ELF-1 (cell line): ENCODE measurements at places on chromosomes 11 and 22.

- no peak for DNase-seq
Measured at GRCh38 chr11:43919852-43920597, 22.4 kb upstream of the C11orf96 start.

GRCh38 chr11:121389651-121390050, 62.5 kb upstream of the SORL1 start:
- DNase-seq = peak; percentile 59

GRCh38 chr11:106333678-106334077, 256.2 kb downstream of the AASDHPPT start:
- DNase-seq = no peak

- DNase-seq = peak; percentile 57
Measured at GRCh38 chr11:64742889-64743590, 902 bp downstream of the RASGRP2 start.

DNA sequence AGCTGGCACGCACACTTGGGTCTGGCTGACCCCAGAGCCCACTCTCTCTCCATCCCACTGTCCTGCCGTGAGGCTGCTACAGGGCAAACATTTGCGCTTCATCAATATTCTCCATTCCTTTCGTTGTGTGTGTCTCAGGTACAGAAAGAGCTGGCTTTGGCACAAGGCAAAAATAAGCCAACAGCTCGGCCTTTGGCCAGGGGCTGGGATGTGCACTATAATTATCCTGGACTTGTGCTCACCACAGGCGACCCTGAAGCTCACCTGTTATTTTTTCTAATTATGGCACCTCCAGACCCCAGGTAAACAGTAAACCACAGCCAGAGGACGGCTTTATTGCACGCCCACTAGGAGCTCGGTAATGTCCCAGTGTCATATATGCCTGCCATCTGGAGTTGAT, 10.9 kb downstream of the ZMAT5 start:
- no peak for DNase-seq

- DNase-seq = peak; percentile 81
Measured at GRCh38 chr11:58654079-58654907, 31.8 kb downstream of the CNTF start.

GRCh38 chr11:12882670-12883069, 126.4 kb upstream of the RASSF10 start:
- DNase-seq = no peak

DNA sequence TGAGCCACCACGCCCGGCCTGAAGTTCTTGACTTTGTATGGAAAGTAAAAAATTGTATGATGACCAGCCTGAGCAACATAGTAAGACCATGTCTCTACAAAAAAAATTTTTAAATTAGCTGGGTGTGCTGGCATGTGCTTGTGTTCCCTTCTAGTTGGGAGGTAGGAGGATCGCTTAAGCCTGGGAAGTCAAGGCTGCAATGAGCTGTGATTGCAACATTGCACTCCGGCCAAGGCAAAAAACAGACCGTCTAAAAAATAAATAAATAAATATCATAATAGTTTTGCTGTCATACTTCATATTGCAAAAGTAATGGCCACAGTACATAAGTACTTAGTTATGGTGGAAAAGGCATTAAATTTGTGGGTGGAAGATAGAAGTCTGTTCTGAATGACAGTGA, 3.4 kb downstream of the AGBL2 start:
- no peak for DNase-seq

- DNase-seq = no peak
Measured at GRCh38 chr22:20508815-20509271, 1.4 kb downstream of the MED15 start.

- no peak for DNase-seq
Measured at GRCh38 chr11:85517272-85517671, 109.9 kb downstream of the DLG2 start.

DNA sequence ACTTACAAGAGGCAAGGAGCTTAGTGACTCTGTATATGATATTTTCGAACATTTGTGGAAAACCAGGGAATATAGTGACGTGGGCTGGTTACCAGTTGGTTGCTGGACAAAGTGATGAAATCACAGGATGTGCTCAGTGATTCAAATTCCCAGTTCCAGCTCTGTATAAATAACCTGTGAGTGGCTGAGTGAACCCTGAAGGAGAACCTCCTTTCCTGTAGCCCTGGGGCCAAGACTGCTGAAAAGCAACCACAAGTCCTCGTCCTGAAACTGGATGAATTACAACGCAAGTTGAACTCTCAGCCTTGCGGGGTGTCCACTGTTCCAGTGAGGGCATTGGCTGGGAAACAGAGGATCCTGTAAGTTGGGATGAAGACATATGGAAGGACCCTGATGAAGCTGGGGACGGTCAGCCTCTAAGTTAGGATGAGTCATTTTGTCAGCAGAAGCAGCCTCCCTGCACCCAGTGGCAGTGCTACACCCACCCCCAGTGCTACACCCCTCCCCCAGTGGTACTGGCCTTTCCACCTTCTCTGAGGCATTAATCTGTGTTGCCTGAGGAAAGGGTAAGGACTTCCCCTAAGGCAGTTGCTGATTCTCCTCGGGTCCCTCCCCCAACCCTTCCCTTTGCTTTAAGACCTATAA, 22.0 kb upstream of the CD81 start:
- DNase-seq = no peak

DNA sequence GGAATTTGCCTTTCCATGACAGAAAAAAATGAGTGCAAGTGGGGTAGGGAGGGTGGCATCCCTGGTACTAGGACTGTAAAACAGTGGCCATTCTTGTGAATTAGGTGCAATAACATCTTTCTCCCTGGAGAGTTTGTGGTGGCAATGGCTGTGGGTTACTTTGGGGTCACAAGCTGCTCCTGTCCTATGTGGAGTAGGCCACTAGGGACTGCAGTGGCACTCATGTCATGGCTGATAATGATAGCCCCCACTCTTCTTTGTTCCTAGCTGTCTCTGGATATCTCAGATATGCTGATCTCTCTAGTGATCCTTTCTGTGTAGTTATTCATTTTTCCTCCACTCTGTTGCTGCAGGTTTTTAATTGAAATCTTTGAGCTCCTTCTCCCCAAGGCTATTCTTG, 270.5 kb upstream of the CHORDC1 start:
- no peak for DNase-seq

DNA sequence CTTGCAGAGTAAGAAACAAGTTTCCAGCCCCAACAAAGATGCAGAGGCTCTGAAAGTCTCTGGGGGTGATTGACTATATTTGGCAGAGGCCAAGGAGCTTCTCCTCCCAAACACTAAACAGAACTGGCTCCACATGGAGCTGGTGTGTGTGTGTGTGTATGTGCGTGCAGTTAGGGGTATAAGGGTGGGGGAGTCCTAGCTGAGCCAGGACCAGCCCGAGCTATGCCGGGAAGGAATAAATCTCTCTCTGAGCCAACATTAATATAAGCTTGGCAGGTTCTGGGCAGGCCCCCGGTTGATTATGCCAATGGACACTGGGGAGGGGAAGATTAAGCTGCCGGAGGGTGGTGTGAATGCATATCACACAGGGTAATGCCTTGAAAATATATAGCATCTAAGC, 324.2 kb downstream of the MIAT start:
- no peak for DNase-seq

DNA sequence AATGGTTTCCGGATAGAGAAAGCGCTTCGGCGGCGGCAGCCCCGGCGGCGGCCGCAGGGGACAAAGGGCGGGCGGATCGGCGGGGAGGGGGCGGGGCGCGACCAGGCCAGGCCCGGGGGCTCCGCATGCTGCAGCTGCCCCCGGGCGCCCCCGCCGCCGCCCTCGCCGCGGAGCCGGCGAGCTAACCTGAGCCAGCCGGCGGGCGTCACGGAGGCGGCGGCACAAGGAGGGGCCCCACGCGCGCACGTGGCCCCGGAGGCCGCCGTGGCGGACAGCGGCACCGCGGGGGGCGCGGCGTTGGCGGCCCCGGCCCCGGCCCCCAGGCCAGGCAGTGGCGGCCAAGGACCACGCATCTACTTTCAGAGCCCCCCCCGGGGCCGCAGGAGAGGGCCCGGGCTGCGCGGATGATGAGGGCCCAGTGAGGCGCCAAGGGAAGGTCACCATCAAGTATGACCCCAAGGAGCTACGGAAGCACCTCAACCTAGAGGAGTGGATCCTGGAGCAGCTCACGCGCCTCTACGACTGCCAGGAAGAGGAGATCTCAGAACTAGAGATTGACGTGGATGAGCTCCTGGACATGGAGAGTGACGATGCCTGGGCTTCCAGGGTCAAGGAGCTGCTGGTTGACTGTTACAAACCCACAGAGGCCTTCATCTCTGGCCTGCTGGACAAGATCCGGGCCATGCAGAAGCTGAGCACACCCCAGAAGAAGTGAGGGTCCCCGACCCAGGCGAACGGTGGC, 15.7 kb downstream of the PIK3IP1 start:
- no peak for DNase-seq

DNA sequence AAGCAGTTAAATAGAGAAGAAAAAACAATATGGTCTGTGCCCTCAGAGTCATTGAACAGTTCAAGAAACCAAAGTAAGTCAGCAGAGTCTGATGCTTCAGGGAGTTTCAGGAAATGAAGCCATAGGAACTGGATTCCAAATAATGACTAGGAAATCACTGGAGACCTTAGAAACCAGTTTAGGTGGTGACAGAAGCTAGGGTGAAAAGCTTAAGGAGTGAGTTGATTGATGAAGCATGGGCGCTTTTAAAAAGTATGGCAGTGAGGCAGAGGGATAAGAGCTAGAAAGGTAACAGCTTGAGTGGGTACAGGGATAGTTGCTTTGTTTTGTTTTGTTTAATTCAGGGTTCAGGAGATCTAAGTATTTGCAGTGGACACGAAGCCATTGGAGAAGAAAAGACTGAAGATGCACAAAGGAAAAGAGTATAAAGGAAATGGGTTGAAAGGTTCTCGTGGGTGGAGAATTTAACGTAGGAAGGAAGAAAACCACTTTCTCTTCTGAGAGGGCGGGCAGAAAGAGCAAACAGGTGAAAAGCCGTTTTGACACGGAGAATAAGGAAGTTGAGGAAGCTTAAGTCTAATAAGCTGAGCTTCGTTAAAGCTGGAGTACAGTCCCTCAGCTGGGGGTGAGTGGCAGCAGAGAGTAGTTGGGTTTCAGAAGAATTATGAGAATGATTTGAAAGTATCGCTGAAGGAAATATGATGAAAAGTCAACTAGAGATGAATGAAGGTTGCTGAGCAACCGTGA, 14.8 kb downstream of the SGSM3 start:
- no peak for DNase-seq

DNA sequence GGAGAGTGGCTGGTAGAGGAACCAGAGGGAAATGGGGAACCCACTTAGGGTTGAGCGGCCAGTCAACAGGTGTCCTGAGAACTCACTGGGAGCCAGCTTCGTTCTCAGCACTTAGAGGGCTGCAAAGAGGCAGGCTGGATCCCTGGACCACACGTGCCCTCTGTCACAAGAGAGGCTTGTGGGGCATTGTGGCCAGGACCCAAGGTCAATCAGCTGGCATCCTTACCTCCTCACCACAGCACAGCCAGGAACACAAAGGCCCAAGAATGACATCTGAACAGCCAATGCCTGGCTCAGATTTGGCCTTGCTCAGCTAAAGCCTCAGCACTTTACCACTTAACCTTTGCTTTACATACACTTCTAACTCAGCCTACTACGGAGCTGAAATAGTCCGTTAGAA, 7.4 kb downstream of the MAPK8IP1 start:
- DNase-seq = no peak

DNA sequence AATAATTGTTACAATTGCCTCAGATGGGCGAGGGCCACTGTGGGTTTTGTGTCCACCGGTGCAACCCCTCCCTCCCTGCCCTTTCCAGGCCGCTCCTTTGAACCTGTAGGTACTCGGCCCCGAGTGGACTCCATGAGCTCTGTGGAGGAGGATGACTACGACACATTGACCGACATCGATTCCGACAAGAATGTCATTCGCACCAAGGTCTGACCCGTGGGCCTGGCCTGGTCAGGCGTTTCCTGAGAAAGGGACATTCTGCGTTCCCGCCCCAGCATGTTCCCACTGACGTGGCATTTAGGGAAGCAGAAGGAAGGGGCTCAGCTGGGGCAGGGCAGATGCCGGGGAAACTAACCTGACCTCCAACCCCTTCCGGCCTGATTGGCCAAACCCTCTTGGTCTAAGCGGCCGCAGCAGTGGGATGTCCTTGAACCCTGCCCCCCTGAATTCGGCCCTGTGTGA, 10.1 kb downstream of the SIDT2 start:
- no peak for DNase-seq

- DNase-seq = no peak
Measured at GRCh38 chr11:13288375-13289029, 10.9 kb downstream of the BMAL1 start.

DNA sequence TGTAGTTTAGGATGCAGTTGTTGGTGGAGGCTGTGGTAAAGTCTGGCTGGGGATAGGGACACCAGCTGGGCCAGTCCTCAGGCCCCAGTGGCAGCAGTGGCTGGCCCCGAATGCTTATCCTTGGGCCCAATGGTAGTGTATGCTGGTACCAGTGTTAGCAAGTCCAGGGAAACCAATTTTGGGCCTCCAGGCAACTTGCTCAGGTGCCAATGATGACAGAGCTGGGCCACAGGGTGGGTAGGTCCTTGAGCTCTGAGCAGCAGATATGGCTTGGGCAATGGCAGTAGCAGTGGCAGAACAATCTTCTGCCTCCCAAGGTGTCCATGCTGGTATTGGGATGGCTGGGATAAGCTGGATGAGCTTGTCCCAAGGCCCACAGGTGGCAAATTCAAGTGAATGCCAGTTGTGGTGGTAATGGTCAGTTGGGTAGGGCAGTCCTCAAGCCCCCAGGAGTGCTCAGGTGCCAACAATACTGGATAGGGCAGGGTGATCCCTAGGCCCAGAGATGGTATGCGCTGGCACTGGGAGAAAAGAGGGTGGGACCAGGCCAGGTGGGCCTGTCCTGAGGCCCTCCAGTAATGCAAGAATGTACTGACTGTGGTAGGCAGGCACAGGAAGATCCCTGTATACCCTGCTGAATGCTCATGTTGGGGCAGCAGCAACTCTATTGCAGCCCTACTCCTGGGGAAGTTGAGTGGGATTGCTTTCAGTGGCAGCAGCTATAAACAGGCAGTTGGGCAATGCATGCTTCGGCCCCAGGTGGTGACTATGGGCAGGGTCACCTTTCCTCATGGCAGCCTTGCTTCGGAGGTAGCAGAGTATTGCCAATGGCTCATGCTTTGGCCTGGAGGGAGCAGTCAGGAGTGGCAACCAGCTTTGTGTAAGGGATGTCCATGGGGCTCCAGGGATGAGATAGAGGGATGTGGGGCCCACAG, 54.7 kb downstream of the KCNQ1OT1 start:
- DNase-seq = no peak

GRCh38 chr11:76281558-76281906, 75.2 kb upstream of the WNT11 start:
- no peak for DNase-seq

DNA sequence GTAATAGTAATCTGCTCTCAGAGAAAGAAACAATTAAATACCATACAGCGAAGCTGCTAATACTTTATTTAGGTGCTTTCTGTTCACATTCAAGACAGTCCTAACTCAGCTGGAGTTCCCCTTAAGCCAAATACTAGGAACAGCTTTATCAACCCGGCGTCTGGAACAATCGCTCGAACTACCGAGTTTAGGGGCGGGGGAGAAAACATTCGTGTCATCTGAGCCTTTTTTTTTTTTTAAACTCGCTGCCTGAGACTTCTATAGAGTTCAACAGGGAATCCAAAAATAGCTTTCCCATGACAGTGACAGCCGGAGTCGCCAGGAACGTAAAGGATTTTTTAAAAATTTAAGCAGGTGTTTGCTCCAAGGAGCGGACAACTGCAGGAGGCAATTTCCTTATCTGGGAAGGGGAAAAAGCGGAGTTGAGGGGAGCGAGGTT, 852 bp downstream of the TRAF6 start:
- peak; percentile 29 for DNase-seq

GRCh38 chr11:111715142-111715816, 50.9 kb downstream of the PPP2R1B start:
- no peak for DNase-seq

- no peak for DNase-seq
Measured at GRCh38 chr11:82105331-82105998, 628.2 kb downstream of the FAM181B start.

GRCh38 chr11:134015556-134015955, 53.3 kb upstream of the JAM3 start:
- no peak for DNase-seq
